ENCODE measurements at places on chromosomes 5 and 9. TPM values are rescaled to one million over a fixed set of nuclear protein-coding genes. Genes with fewer than 3 reads are reported as not detected.
A peak's percentile ranks its signal among the peaks of the same experiment; 100 is the strongest.

GRCh38 chr5:77727190-77727589 lies 48.9 kb downstream of the TBCA start:
- DNase-seq: no peak

DNA sequence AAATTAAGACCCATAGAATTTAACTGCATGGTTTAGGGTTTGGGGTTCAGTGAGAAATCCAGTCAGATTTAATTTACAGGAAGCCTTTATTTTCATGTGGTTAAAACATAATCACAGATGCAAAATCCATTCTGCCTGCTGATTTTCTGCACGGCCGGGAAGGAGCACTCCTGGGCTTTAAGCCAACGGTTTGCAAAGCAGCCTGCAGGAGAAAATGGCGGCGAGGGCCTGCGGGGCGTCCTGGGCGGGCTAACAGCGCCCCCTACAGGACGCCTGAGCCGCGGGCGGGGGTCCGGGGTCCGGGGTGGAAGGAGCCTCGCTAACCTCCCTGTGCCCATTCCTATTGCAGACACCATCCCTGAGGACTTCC lies 47.6 kb downstream of the THBS4 start:
- peak; percentile 86 for DNase-seq

- no peak for DNase-seq
These were observed 35.1 kb downstream of the TDRD7 start for GRCh38 chr9:97447001-97447400.

GRCh38 chr5:81756016-81756415 lies 5.1 kb upstream of the SSBP2 start:
- DNase-seq: no peak

DNA sequence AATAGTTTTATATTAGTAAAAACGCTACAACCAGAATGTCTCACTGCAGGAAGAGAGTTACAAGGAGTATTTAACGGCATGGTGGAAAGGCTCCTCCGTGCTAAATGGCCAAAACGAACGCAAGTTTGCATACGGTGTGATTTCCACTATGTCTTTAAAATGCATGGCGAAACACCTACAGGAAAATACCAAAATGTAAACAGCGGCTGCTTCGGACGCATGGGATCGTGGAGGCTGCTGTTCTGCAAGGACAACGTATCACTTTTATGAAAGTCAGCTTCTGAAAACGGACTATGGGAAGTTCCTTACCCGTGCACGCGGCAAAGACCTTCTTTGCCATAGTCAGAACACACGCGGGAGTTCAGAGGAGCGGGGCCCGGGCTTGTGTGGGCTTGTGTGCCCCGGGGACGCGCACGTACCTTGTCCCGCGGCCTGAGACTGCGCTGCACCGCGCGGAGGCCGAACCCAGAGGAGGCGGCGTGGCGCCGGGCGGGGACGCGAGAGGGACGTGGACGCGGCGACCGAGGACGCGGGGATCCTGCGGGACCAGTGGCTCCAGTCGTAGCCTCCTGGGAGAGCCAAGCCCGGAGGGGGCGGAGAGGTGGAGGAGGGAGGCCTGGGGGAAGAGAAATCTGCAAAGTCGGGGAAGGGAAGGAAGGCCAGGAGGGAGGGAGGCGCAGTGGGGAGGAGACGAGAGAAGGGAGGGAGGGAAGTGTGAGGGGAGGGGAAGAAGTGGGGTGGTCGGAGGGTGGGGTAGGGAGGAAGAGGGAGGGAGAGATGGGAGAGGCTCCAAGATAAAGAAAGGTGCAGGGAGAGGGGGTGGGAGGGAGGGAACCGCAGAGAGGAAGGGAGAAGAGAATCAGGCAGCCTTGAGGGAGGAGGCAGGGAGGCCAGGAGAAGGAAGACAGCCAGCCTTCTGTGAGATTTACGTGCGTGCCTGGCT lies at the start of gene CMBL:
TSS of gene CMBL (minus strand) at position 697 of the 943 bp plus-strand sequence. CDS start 17,140 bp downstream, outside the sequence.
- DNase-seq: no peak

Gene TLR4
- total RNA-seq: 5.8 TPM

Gene IL3
- total RNA-seq: not detected

Gene C9orf153
- total RNA-seq: not detected

- no peak for DNase-seq
These were observed 9.6 kb upstream of the NTNG2 start for GRCh38 chr9:132152231-132152630.

Gene CEMIP2
- 0.07 TPM for total RNA-seq

GRCh38 chr5:59366784-59367183 lies 526.7 kb downstream of the PDE4D start:
- DNase-seq: no peak

DNA sequence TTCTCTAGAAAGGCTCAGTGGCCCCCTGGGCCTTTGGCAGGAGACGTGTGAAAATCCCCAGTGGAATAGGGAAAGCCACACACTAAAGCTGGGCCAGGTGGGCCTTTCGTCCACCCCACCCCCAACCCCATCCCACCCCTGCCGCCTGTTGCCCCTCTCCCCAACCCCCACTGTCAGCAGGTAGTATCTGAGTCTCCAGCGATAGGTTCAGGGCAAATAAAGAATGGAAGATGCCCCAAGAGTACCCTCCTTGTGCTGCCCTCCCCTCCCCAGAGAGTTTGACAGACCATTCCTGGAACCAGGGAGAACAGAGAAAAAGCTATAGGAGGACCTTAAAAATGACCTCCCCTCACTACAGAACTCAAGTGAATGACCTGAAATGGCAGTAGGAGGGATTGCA lies 36.7 kb upstream of the UBE2D2 start:
- no peak for DNase-seq

GRCh38 chr5:76867827-76868693 lies 18.2 kb downstream of the S100Z start:
- DNase-seq: peak; percentile 90

Gene ITK
- total RNA-seq: 1.3 TPM

DNA sequence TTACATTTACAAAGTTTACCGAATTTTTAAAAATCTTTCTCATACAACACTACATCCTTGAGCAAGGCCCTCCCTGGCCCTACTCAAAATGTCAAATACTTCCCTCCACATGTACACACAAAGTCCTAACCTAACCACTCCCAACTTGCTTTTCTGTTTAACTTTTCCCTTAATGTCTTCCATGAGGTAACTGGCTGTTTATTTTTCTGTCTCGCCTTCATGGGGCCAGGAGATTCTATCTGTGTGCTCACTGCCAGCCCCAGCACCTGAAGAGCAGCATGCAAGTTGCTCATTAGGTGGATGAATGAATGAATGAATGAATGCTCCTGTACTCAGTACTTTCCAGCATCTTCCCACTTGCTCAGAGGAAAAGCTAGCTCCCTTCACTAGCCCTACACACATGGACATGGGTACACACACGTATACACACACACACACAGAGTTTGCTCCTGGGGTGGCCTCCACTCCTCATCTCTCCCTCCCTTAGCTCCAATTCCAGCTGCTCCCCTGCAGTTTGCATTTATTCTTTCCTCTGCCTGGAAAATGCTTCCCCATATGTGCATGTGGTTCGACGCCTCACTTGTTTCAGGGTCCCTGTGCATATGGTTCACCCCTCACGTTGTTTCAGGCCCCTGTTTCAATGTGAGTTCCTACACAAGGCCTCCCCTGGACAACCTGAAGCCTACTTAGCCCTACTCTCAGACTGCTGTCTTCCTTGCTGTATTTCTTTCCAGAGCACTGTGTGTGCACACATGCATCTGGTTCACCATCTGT lies 165.2 kb downstream of the ROR2 start:
- DNase-seq: no peak

GRCh38 chr9:98877311-98877710 lies 66.4 kb upstream of the COL15A1 start:
- DNase-seq: no peak

- DNase-seq: no peak
These were observed 150.8 kb downstream of the EFNA5 start for GRCh38 chr5:107519900-107520354.

Gene NMUR2
- not detected for total RNA-seq

DNA sequence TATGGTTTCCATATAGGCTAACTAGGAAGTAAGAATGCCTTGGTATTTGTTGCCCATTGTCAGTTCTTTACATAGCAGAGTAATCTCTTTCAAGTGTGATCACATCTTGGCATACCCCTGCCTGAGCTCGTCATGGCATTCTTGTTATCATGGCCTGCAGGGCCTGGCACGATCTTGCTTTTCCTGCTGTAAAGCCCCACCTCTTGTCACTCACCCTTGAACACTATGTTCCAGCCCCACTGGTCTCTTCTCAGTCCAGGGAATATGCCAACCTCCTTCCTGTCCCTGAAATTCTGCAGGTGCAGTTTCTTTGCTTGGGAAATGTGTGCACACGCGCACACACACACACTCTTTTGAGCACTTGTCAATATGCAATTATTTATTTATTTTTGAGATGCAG lies 250.2 kb upstream of the DMRT1 start:
- no peak for DNase-seq

Gene NRG2
- total RNA-seq: not detected

DNA sequence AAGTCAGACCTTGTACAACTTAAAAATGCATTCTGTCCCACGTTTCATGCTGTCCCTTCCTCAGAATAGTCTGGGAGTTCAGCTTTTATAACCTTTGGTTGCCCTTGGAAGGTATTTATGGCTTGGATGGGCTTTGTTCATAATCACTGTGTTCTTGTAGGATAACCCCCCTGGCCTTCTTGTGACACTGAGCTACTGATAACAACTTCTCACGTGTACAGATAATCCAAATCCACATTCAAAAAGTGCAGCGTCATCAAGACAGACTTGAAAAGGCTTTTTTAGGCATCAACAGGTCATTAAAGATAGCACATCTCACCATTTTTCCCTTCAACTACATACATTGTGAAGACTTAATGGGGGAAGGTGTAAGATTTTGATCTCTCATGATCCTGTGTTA lies 42.0 kb downstream of the SLC1A3 start:
- DNase-seq: no peak

Gene CDX1
- total RNA-seq: not detected

- DNase-seq: no peak
These were observed 617.6 kb downstream of the TLR4 start for GRCh38 chr9:118321788-118322187.

DNA sequence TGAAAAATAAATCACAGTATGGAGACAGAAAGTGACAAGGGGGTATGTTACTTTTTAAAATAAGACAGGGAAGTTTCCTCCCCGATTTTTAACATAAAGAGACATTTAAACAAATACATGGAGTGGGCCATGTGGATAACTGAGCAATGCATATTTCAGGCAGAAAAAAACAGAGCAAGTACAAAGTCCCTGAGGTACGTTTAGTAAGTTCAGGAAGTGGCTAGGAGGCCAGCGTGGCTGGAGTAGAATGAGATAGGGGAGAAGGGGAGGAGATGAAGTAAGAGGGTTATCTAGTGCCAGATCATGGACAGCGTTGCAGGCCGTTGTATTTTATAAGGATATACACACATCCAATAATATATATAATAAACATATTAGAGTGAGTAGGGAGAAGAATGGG lies 84.2 kb upstream of the ELL2 start:
- DNase-seq: no peak
